ENCODE measurements at places on chromosomes 16 and 17. TPM values are rescaled to one million over a fixed set of nuclear protein-coding genes. Genes with fewer than 3 reads are reported as not detected.

- no peak overlapping the region for H3K27ac ChIP-seq
- no peak for DNase-seq
- H3K4me1 ChIP-seq: no peaks in the 10 kb centered on the region
- H3K4me3 ChIP-seq: no peak overlapping the region
- peaks cover 79% of the 10 kb centered on the region for H3K36me3 ChIP-seq
- H3K27me3 ChIP-seq: no peaks in the 10 kb centered on the region
Observed at GRCh38 chr16:7921345-7921744, 588.7 kb downstream of the RBFOX1 start.

DNA sequence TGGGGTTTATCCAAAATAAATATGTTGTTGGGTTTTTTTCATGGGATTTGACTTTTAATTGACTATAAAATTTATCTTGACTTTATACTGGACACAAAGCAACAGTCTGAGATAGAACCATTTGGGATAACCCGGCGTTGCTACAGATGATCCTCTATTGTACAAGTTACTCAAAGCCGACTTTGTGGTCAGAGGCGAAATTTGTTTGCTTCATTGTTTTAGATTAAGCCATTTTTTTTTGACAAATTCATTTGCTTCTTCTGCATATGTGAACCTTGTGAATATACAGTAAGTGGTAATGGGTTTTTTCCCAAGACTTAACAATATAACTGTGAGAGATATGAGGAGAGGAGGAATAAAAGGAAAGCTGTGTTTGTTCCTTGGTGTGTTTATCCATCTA, 11.8 kb downstream of the MYO1D start:
- H3K36me3 ChIP-seq: no peaks in the 10 kb centered on the region
- H3K27me3 ChIP-seq: no peaks in the 10 kb centered on the region
- no peak for DNase-seq

GRCh38 chr16:85553436-85554113, 59.5 kb upstream of the GSE1 start:
- peak overlapping the region; percentile 89 for H3K4me3 ChIP-seq
- H3K27ac ChIP-seq: peak overlapping the region; percentile 49
- H3K36me3 ChIP-seq: no peaks in the 10 kb centered on the region

DNA sequence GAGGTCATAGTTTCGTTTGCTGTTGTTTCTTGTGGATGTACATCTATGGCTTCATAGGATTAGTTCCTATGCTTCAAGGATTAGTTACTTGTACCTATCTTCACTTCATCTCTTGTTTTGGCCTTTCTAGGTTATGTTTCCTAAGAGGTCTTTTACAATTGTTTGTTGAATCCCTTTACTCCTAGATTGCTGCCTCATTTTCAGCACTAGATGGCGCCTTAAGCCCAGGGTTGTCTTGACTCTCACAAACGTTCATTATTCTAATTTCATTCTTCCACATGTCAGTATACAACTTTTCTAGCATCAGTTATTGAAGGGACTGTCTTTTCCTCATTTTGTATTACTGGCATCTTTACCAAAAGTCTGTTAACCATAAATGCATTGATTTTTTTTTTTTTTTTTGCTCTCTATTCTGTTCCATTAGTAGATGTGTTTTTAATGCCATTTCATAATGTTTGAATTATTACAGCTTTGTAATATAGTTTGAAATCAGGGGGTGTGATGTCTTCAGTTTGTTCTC, 45.0 kb upstream of the NACA2 start:
- H3K4me3 ChIP-seq: no peak overlapping the region
- H3K4me1 ChIP-seq: no peaks in the 10 kb centered on the region
- H3K27me3 ChIP-seq: no peaks in the 10 kb centered on the region
- DNase-seq: peak; percentile 49
- no peak overlapping the region for H3K27ac ChIP-seq
- no peaks in the 10 kb centered on the region for H3K36me3 ChIP-seq

DNA sequence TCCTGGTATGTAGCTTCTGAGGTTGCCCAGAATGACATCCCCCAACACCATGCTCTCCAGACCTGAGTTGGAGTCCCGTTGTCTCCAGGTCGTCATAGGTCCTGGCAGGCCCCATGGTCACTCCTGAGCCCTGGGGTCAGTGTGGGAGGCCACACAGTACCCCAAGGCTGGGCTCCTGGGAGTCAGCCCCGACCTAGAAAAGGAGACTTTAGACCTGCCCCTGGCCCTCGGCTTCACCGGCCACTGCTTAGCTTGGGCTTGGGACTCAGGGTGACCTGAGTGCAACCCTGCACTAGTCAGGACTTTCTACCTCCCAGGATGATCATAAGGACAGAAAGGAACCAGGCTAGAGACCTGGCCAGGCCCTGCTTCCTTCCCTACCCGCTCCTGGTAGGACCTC, 65.8 kb downstream of the PRMT7 start:
- H3K27me3 ChIP-seq: no peaks in the 10 kb centered on the region
- H3K27ac ChIP-seq: no peak overlapping the region
- H3K4me3 ChIP-seq: no peak overlapping the region
- no peaks in the 10 kb centered on the region for H3K36me3 ChIP-seq
- no peaks in the 10 kb centered on the region for H3K4me1 ChIP-seq
- no peak for DNase-seq

- peak; percentile 59 for DNase-seq
- no peaks in the 10 kb centered on the region for H3K27me3 ChIP-seq
- peaks cover 3% of the 10 kb centered on the region for H3K36me3 ChIP-seq
- no peak overlapping the region for H3K27ac ChIP-seq
- no peak overlapping the region for H3K4me3 ChIP-seq
- peaks cover 2% of the 10 kb centered on the region for H3K4me1 ChIP-seq
Observed at GRCh38 chr16:24036614-24037013, 200.8 kb downstream of the PRKCB start.

- H3K27me3 ChIP-seq: no peaks in the 10 kb centered on the region
- peak overlapping the region; percentile 52 for H3K27ac ChIP-seq
- H3K4me3 ChIP-seq: no peak overlapping the region
- H3K36me3 ChIP-seq: peaks cover 20% of the 10 kb centered on the region
- H3K4me1 ChIP-seq: peaks cover 53% of the 10 kb centered on the region
- no peak for DNase-seq
Observed at GRCh38 chr16:27330542-27330941, 16.8 kb downstream of the IL4R start.

Gene MFAP4
- 4.0 TPM for total RNA-seq

DNA sequence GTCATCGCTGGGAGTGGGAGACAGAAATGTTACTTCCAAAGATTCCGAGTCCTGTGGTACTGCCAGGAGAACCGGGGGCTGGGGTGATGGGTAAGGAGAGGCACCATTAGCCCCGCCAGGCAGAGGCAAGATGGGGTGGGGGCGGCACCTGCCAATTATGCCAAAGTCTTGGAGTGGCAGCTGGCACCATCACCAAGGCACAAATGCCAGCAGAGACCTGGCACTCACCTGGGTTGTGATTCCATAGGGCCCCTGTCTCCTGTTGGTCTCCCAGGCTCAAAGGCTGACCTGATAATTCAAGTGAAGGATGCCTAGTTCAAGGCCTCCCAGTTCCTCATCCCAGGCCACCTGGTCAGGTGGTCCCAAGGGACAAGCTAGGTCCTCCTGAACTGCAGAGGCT, 7.6 kb downstream of the NXPH3 start:
- no peaks in the 10 kb centered on the region for H3K36me3 ChIP-seq
- DNase-seq: no peak
- no peak overlapping the region for H3K27ac ChIP-seq
- no peaks in the 10 kb centered on the region for H3K4me1 ChIP-seq
- peaks cover 8% of the 10 kb centered on the region for H3K27me3 ChIP-seq

Gene MARVELD3
- 30.0 TPM for total RNA-seq

Gene CSH2
- not detected for total RNA-seq

GRCh38 chr16:57396786-57397185, 7.8 kb upstream of the CCL17 start:
- H3K27me3 ChIP-seq: peaks cover 4% of the 10 kb centered on the region
- H3K4me1 ChIP-seq: no peaks in the 10 kb centered on the region
- H3K27ac ChIP-seq: no peak overlapping the region
- DNase-seq: no peak

Gene WNK4
- 1.4 TPM for total RNA-seq

DNA sequence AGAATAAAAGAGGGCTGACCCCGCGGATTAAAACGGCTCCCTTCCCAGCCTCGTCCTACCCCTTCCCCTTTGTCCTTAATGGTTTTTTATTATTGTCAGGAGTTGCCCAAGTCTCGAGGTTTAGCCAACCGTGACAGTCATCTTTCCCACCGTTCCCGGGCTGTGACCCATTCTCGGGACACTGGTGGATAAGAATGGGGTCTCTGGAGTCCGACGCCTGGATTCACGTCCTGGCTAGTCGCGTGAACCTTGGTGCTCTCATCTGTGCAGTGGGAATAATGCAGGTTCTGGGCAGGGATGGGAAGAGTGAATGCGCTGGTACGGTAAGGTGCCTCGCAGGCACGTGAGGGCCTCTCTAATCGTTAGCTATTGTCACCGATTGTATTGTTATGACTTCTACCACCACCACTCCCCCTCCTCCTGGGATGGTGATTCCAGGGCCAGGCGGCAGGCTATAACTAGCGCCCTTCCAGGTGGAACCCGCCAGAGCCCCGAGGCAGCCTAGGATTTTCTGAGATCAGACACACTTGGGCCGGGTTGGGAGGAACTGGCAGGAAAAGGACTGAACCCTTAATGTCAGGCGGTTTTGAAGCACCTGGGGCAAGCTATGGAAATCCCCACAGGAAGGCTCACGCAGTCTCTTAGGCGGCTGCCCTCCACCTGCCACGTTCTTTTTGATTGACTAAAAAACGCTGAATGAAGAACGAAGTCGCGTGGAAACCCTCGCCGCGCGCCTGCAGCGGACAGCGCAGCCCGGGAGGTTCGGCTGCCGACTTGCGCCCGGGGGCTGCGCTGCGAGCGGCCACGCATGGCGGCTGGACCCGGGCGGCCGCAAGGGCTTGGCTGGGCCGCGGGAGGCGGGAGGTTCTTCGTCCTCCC, 2.7 kb downstream of the HS3ST3B1 start:
- peak overlapping the region; percentile 65 for H3K4me3 ChIP-seq
- H3K4me1 ChIP-seq: peaks cover 69% of the 10 kb centered on the region
- H3K27ac ChIP-seq: no peak overlapping the region
- peak; percentile 37 for DNase-seq

Gene SMIM5
- not detected for total RNA-seq

GRCh38 chr16:89174055-89174827, 2.7 kb downstream of the CDH15 start:
- H3K36me3 ChIP-seq: no peaks in the 10 kb centered on the region
- H3K27ac ChIP-seq: no peak overlapping the region
- peaks cover 12% of the 10 kb centered on the region for H3K4me1 ChIP-seq
- no peak overlapping the region for H3K4me3 ChIP-seq
- H3K27me3 ChIP-seq: peaks cover 6% of the 10 kb centered on the region
- peak; percentile 49 for DNase-seq

Gene ADAD2
- total RNA-seq: 1.6 TPM

DNA sequence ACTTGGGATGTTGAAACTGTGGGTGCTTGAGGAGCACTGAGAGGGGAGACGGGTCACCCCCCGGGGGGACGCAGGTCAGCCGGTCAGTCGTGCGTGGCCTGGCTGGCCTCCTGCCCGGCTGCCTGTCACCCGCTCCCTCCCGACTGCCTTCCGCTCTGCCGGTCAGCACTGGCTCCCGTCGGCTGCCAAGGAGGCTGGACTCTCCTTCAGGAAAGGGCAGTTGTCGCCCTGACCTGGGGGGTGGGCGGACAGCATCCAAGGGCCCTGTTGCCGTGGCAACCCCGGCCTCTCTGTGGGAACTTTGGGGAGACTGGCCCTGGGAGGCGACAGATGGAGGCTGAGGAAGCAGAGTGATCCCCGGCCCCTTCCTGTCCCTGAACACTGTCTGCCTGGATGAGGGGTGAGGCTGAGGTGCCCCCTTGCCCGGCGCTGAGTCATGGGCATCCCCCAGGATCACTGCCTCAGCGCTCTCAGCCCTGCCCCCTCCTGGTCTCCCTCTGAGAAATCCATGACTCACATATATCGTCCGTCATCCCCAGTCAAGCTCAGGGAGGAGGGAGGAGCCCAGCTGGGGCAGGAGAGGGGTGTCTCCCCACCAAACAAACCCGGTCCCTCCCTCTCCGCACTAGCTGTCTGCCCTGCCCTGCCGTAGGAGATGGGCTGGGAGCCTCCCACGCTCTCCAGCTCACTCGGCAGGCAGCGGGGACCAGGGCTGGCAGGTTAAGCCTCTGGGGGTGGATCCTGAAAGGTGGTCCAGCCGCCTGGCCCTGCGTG, at the start of gene ADGRG1:
Gene ADGRG1, plus strand, starts transcription at position 623 of the 774 bp plus-strand sequence. CDS start 21,658 bp downstream, outside the sequence.
- peak within 1 kb of the TSS; percentile 49 for H3K4me3 ChIP-seq
- H3K4me1 ChIP-seq: peaks cover 31% of the 10 kb centered on the region
- no peaks in the 10 kb centered on the region for H3K36me3 ChIP-seq
- no peaks in the 10 kb centered on the region for H3K27me3 ChIP-seq
- peak; percentile 54 for DNase-seq

- no peaks in the 10 kb centered on the region for H3K27me3 ChIP-seq
- H3K36me3 ChIP-seq: no peaks in the 10 kb centered on the region
- no peaks in the 10 kb centered on the region for H3K4me1 ChIP-seq
- DNase-seq: no peak
- H3K27ac ChIP-seq: peak overlapping the region; percentile 92
Observed at GRCh38 chr17:81074875-81075274, 39.9 kb downstream of the BAIAP2 start.

Gene TPSG1
- total RNA-seq: not detected

Gene HBQ1
- 5.2 TPM for total RNA-seq

DNA sequence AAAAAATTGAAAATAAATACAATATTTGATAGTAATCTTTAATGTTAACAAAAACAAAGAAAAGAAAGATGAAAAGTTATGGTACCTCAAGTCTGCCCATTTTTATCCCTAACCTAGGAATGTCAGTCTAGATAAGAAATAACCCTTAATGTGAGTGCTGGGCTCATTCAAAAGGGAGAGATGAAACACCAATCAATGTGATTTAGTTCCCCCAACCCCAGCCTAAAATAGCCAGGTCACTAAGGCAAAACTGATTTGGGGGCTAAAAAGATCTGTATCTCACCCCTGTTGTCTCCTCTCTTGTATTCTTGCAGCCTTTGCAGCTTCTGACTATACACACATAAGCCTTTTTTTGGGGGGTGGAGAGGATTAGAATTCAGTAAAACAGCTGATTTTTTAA, 3.2 kb upstream of the IGF2BP1 start:
- H3K4me1 ChIP-seq: peaks cover 44% of the 10 kb centered on the region
- peak overlapping the region; percentile 50 for H3K4me3 ChIP-seq
- no peak for DNase-seq
- H3K36me3 ChIP-seq: peaks cover 5% of the 10 kb centered on the region
